ENCODE measurements at places on chromosomes 6 and 20.

- DNase-seq: no peak
Measured at GRCh38 chr20:40813708-40814630, 124.9 kb upstream of the MAFB start.

- DNase-seq: no peak
Measured at GRCh38 chr6:15290067-15290680, 44.3 kb downstream of the JARID2 start.

GRCh38 chr20:910132-910869 is 5.8 kb downstream of the ANGPT4 start:
- no peak for DNase-seq

DNA sequence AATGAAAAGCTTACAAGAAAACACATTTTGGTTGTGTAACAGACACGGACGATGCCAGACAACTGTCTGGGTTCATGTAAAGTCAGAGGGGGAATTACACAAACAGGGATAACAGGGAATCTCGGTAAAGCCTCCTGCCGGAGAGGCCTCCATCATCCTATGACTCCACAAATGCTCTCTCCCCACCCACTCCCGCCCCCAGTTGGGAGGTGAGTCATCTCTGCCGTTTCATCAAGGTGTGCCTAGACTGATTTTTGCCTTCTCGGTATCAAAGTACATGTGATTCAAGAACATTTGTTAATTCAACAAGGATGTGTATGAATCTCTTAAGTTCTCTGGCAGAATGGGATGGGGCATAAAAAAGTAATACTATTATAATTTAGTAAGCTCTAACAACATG is 304.9 kb upstream of the PRDM1 start:
- no peak for DNase-seq

DNA sequence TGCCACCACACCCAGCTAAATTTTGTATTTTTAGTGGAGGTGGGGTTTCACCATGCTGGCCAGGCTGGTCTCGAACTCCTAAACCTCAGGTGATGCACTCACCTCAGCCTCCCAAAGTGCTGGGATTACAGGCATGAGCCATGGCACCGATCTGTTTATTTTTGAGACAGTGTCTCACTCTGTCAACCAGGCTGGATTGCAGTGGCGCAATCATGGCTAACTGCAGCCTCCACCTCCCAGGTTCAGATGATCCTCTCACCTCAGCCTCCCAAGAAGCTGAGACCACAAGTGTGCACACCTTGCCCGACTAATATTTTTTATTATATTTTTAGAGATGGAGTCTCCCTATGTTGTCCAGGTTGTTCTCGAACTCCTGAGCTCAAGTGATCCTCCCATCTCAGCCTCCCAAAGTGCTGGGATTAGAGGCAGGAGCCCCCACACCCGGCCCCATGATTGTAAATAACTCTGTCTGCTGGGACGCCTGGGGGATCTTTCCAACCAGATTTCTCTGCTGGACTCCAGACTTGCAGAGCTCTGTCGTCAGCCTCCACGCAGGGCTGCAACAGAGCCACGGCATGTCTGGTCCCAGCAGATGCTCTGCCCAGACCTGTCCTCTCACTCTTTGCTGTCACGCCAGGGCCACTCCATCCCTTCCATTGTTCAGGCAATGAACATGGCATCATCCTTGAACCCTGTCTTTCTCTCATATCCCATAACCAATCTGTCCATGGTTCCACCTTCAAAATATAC is 25.3 kb downstream of the SYNJ2 start:
- no peak for DNase-seq

- DNase-seq: no peak
Measured at GRCh38 chr6:1438471-1438881, 49.1 kb downstream of the FOXF2 start.

GRCh38 chr20:431012-431904 is 23.2 kb downstream of the RBCK1 start:
- DNase-seq: peak; percentile 33

- no peak for DNase-seq
Measured at GRCh38 chr20:6746901-6747609, 20.4 kb upstream of the BMP2 start.

DNA sequence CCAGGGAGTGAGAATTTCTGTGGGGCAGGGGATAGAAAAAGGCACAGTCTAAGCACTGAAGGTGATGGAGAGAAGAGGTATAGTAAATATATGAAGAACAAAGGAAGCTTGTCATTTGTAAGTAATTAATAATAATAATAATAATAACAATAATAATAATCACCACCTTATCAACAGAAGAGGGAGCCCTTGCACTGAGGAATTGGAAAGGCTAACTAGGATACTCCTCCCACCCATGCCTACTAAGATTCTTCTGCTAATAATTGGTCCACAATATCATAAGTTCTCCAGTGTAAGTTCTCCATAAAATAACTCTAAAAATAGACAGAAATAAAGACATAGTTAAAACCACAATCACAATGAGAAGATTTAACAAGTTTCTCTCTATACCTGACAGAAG is 912 bp upstream of the OR12D3 start:
- DNase-seq: no peak

- DNase-seq: peak; percentile 98
Measured at GRCh38 chr6:73520688-73521350, at the start of gene EEF1A1. TSS of gene EEF1A1 (minus strand) at chr6:73521032. CDS start at chr6:73520026, 1,006 bp downstream.

- no peak for DNase-seq
Measured at GRCh38 chr6:127864701-127865100, 36.2 kb downstream of the THEMIS start.

DNA sequence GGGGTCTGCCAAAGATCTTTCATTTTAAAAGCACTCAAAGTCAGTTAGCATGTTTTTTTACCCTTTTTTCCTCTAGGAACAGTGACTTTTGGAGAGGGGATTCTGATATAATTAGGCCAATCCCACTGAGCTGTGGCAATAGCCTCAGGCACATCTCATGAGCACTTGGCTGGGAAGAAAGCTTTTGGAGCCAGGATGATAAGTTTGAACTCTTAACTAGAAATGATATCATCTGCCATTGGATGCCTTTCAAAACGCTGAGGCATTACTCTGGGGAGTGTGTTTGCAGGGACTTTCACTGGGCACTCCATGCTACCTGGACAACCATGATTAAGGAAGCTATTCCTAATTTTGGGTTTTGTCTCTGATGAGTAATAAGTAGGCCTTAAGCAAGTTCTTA is 3.7 kb downstream of the SCGN start:
- no peak for DNase-seq

DNA sequence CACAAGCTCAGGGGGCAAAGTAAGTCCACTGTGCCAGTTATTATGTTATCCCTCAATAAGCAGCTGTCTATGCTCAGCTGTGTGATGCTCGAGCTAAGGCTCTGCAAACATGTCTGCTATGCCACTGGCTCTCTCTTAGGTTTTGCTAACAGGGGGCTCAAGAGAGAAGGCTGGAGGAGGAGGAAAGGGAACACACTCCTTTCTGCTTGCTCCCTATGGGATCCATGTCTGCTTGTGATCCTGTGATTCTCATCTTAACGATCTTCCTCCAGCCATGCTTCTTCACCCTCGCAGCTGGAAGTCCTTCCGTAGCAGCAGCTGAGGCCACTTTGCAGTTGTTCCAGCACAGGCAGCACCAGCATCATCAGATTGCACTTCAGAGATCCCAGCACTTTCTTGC is 37.0 kb upstream of the IGF2R start:
- DNase-seq: no peak

- DNase-seq: no peak
Measured at GRCh38 chr6:35142588-35143569, 1.7 kb upstream of the TCP11 start.

DNA sequence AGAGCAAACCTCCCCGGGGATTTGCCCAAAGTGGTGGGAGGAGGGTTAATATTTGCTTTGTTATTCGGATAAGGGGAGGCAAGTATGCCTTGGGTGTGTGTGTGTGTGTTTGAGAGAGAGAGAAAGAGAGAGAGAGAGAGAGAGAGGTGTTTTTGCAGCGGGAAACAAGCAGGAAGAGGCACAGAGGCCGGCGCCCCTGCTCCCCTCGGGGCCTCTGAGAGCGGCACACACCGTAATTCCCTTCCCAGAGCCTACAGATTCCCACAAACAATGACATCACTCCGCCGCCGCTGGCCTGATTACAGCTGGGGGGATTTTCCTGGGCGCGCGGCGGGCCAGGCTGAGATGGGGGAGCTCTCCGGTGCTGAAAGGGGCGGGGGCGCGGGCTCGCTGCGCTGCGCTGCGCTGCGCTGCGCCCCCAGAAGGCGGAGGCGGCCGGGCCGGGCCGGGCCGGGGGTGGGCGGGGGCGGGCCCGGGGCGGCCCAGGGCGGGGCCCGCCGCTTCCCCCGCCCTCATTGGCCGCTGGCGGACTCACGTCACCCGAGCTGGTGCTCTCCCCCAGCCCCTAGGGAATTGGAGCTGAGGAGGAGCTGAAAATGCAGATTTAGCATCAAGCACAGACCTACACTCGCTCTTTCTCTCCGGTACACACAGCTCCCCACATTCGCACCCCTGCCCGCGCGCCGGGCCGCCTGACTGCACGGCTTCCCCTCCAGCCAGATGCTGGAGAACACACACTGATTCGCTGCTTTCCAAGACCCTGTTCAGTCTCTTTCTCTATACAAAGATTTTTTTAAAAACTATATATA is at the start of gene PCSK2:
PCSK2 (plus strand) TSS at position 631 of the 809 bp plus-strand sequence. CDS start 266 bp downstream, outside the sequence.
- no peak for DNase-seq

- DNase-seq: no peak
Measured at GRCh38 chr20:39214828-39215227, 252.7 kb downstream of the DHX35 start.

- no peak for DNase-seq
Measured at GRCh38 chr20:50693001-50693400, 1.7 kb upstream of the RIPOR3 start.
